ENCODE measurements at places on chromosomes 5 and 9. TPM values are rescaled to one million over a fixed set of nuclear protein-coding genes. Genes with fewer than 3 reads are reported as not detected.

The FBN2 gene
- total RNA-seq: 15.9 TPM

The C5orf52 gene
- total RNA-seq: not detected

The PRRC1 gene
- 79.0 TPM for total RNA-seq

The BHMT2 gene
- not detected for total RNA-seq

The PCDHGA9 gene
- total RNA-seq: 1.1 TPM

The ZNF608 gene
- 40.8 TPM for total RNA-seq

The SIT1 gene
- total RNA-seq: 8.2 TPM

The TPPP gene
- total RNA-seq: 0.65 TPM

- H3K4me1 ChIP-seq: no peaks in the 10 kb centered on the region
- peaks cover 3% of the 10 kb centered on the region for H3K36me3 ChIP-seq
- no peaks in the 10 kb centered on the region for H3K27me3 ChIP-seq
- no peak overlapping the region for H3K4me3 ChIP-seq
These were observed 66.3 kb downstream of the ERBIN start for GRCh38 chr5:65992630-65993029.

- H3K27me3 ChIP-seq: no peaks in the 10 kb centered on the region
- H3K36me3 ChIP-seq: no peaks in the 10 kb centered on the region
- DNase-seq: no peak
- no peaks in the 10 kb centered on the region for H3K4me1 ChIP-seq
- no peak overlapping the region for H3K27ac ChIP-seq
- no peak overlapping the region for H3K4me3 ChIP-seq
These were observed 78.1 kb downstream of the HSPA4 start for GRCh38 chr5:133129950-133130349.

DNA sequence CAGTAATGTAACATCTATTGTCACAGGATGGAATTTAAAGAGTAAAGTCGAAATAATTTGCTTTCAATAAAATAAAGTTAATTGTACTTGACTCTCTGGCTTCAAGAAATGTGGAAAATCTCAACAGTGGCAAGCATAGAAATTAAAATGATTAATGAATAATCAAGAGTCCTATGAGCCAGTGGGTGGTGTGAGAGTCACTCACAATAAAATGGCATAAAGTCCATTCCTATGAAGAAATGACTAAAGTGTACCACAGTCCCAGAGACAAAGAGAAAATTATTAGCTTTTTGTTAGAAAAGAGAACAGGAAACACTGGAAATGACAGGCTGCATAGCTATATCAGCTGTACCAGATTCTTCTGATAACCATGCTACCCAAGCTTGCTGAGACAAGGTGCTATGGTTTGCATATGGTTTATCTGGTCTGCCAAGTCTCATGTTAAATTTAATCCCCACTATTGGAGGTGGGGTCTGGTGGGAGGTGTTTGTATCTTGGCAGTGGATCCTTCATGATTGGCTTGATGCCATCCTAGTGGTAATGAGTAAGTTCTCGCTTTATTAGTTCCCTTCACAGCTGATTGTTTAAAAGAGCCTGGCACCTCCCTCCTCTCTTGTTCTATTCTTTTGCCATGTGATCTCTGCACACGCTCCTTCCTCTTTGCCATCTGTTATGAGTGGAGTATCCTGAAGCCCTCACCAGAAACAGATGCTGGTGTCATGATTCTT, 647.7 kb upstream of the ITGA1 start:
- H3K36me3 ChIP-seq: no peaks in the 10 kb centered on the region
- H3K4me1 ChIP-seq: no peaks in the 10 kb centered on the region
- no peaks in the 10 kb centered on the region for H3K27me3 ChIP-seq
- H3K27ac ChIP-seq: no peak overlapping the region

DNA sequence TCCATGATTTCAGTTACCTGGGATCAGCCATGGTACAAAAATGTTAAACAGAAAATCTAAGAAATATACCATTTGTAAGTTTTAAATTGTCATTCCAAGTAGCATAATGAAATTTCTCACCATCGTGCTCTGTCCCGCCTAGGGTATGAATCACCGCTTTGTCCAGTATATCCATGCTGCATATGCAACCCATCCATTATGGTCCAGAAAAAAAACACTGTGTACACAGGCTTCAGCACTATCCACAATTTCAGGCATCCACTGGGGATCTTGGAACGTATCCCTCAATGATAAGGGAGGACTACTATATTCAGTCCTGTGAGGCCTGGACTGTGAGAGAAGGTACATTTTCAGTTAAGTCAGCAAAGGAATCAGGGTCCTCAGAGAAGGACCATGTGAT, 37.6 kb upstream of the HNRNPA0 start:
- H3K4me1 ChIP-seq: no peaks in the 10 kb centered on the region
- H3K27me3 ChIP-seq: no peaks in the 10 kb centered on the region
- H3K4me3 ChIP-seq: no peak overlapping the region
- no peaks in the 10 kb centered on the region for H3K36me3 ChIP-seq
- no peak overlapping the region for H3K27ac ChIP-seq

GRCh38 chr9:132849185-132849706, 28.8 kb downstream of the AK8 start:
- H3K27me3 ChIP-seq: no peaks in the 10 kb centered on the region
- no peak overlapping the region for H3K4me3 ChIP-seq
- H3K27ac ChIP-seq: no peak overlapping the region
- DNase-seq: no peak
- peaks cover 5% of the 10 kb centered on the region for H3K4me1 ChIP-seq
- no peaks in the 10 kb centered on the region for H3K36me3 ChIP-seq

GRCh38 chr5:133391354-133392136, 220.8 kb downstream of the FSTL4 start:
- H3K27ac ChIP-seq: no peak overlapping the region
- H3K4me1 ChIP-seq: no peaks in the 10 kb centered on the region
- H3K27me3 ChIP-seq: no peaks in the 10 kb centered on the region

GRCh38 chr5:72006361-72006760, 100.9 kb upstream of the MAP1B start:
- DNase-seq: no peak
- no peak overlapping the region for H3K4me3 ChIP-seq
- H3K27ac ChIP-seq: no peak overlapping the region
- no peaks in the 10 kb centered on the region for H3K36me3 ChIP-seq

DNA sequence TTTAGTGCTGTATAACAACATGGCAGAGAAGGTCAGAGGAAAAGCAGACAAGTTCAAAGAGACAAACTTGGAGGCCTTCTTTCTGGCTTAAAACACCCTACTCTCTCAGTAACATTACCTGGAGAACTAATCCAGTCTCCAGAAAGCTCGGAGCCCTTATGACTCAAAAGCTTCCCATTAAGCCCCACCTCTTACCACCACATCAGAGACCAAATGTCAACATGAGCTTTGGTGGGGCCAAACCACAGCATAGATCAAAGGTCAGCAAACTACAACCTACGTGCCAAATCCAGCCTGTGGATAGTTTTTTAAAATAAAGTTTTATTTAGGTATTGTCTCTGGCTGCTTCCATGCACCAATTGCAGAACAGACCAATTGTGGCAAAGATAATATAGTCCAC, 589.9 kb downstream of the DNAH5 start:
- no peaks in the 10 kb centered on the region for H3K27me3 ChIP-seq
- H3K4me3 ChIP-seq: no peak overlapping the region
- no peaks in the 10 kb centered on the region for H3K36me3 ChIP-seq
- H3K4me1 ChIP-seq: no peaks in the 10 kb centered on the region

- H3K36me3 ChIP-seq: no peaks in the 10 kb centered on the region
- peaks cover 15% of the 10 kb centered on the region for H3K4me1 ChIP-seq
- DNase-seq: no peak
- no peak overlapping the region for H3K4me3 ChIP-seq
These were observed 138.4 kb upstream of the IER5L start for GRCh38 chr9:129316281-129317030.

- no peak overlapping the region for H3K27ac ChIP-seq
- no peak overlapping the region for H3K4me3 ChIP-seq
- H3K36me3 ChIP-seq: peaks cover 31% of the 10 kb centered on the region
- H3K27me3 ChIP-seq: no peaks in the 10 kb centered on the region
- no peaks in the 10 kb centered on the region for H3K4me1 ChIP-seq
These were observed 52.5 kb downstream of the JADE2 start for GRCh38 chr5:134577796-134578577.

GRCh38 chr9:117400171-117400570, 14.7 kb downstream of the ASTN2 start:
- no peak overlapping the region for H3K4me3 ChIP-seq
- no peak for DNase-seq
- no peak overlapping the region for H3K27ac ChIP-seq
- no peaks in the 10 kb centered on the region for H3K27me3 ChIP-seq
- H3K36me3 ChIP-seq: no peaks in the 10 kb centered on the region

GRCh38 chr9:125494653-125494915, 212.4 kb downstream of the MAPKAP1 start:
- no peak for DNase-seq
- H3K36me3 ChIP-seq: no peaks in the 10 kb centered on the region
- H3K4me3 ChIP-seq: no peak overlapping the region
- peaks cover 11% of the 10 kb centered on the region for H3K4me1 ChIP-seq
- no peaks in the 10 kb centered on the region for H3K27me3 ChIP-seq
- H3K27ac ChIP-seq: no peak overlapping the region

GRCh38 chr5:6875376-6875775, 162.1 kb downstream of the TENT4A start:
- no peak overlapping the region for H3K4me3 ChIP-seq
- DNase-seq: no peak
- no peaks in the 10 kb centered on the region for H3K36me3 ChIP-seq
- H3K27me3 ChIP-seq: no peaks in the 10 kb centered on the region
- no peaks in the 10 kb centered on the region for H3K4me1 ChIP-seq
- no peak overlapping the region for H3K27ac ChIP-seq

DNA sequence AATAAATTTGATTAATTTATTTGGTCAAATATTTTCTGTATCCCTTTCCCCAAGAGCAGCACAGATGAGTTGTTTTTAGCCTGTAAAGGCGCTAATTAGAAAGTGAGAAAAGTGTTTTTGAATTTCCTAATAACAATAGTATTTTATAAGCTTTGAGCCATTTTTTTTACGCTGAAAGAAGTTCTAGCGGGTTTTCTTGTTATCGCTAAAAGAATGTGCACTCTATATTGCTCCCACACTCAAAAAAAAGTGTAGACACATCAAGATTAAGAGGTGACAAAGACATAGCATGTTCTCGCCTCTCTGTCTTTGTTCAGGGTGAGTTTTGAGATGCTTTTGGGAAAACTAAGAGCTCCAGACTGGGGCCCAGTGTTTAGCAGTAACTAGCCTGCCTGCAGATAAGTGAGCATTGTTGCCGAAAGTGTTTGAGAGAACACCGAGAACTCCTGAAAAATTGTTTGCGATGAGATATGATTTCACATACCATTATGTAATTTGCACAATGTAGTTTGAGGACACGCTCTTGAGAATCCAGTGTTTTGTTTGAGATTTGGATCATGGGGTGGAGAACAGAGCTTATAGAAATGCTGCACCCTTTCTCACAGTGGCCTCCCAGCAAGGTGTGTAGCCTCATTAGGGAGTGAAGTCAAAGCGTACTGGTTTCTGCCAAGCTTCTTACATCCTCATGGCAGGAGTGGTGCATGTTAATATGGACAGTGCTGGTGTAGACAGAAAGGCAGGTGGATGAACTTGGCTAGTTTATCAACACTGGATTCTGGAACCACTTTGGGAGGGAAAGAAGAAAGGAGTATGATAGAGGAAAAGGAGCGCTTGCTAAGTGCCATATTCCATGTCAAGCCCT, 1.5 kb downstream of the F2R start:
- peak overlapping the region; percentile 88 for H3K4me3 ChIP-seq
- H3K27me3 ChIP-seq: peaks cover 5% of the 10 kb centered on the region
- no peak overlapping the region for H3K27ac ChIP-seq
- no peak for DNase-seq

GRCh38 chr5:160462167-160462566, 40.5 kb downstream of the PTTG1 start:
- H3K36me3 ChIP-seq: no peaks in the 10 kb centered on the region
- H3K27ac ChIP-seq: no peak overlapping the region
- H3K4me1 ChIP-seq: no peaks in the 10 kb centered on the region
- H3K27me3 ChIP-seq: no peaks in the 10 kb centered on the region
- no peak for DNase-seq

DNA sequence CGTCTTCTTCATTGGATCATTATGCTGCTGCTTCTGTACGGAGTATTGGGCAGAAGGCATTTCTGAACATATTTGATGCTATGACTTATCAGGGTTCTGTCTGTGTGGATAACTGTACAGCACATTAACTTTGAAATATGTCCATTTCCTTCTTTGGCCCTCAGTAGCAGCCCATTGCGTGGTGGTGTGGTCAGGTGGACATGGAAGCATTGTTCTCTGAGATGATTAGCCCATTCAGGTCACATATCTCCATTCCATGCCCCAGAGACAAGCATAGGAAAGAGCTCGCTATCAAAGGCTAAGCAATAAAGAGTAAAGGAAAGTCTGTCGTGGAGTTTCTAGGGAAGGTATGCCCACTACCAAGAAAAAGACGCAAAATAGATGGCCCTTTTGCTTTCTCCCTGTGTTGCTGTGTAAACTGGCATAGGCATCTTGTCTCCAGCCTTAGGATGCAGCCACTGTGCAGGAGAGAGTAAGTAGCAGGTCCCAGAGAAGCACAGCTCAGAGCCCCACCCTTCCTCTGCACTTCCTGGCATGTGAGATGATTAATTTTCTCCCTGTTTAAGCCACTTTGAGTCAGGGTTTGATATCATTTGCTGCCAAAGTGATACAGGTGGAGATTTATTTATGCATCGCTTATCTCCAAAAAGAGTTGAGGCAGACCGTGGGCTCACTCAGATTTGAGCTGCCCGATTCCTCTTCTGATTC, 221.9 kb downstream of the PDZD2 start:
- no peaks in the 10 kb centered on the region for H3K36me3 ChIP-seq
- no peak for DNase-seq
- peaks cover 4% of the 10 kb centered on the region for H3K4me1 ChIP-seq
- no peaks in the 10 kb centered on the region for H3K27me3 ChIP-seq
- H3K4me3 ChIP-seq: no peak overlapping the region
- H3K27ac ChIP-seq: no peak overlapping the region

DNA sequence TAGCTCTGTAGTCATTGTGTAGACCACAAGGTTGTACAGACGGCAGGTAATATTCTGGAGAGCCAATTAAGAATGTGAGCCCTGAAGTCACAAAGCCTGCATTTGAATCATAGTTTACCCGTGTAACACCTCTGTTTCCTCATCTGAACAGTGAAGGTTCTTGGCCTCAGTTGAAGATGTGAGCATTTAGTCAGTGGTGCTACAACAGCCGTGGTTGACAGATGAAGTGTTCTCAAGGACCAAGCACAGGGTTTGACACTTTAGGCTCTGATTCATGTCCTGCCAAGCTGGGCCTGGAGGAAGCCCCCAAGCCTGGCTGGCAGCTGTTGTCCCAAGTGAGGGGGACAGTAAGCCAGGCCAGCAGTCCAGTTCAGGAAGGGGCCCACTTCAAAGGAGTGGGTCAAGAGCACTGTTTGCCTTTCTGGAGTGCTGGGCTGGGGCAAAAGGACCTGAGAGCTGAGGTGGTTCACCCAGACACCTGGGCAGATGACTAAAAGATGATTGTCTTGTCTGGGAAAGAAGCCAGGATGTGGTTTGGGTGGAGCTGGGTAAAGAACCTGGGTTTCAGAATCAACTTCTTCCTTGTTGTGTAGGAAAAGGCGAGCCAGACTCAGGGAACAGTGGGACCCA, 20.7 kb downstream of the FAXDC2 start:
- no peak overlapping the region for H3K27ac ChIP-seq
- DNase-seq: no peak
- no peaks in the 10 kb centered on the region for H3K27me3 ChIP-seq
- peaks cover 2% of the 10 kb centered on the region for H3K4me1 ChIP-seq

GRCh38 chr9:2570615-2571479, 50.7 kb upstream of the VLDLR start:
- no peak overlapping the region for H3K4me3 ChIP-seq
- no peaks in the 10 kb centered on the region for H3K36me3 ChIP-seq
- no peaks in the 10 kb centered on the region for H3K27me3 ChIP-seq
- H3K4me1 ChIP-seq: no peaks in the 10 kb centered on the region
- H3K27ac ChIP-seq: no peak overlapping the region

All from H1 (cell line).